ENCODE measurements at places on chromosomes 1 and 21.

DNA sequence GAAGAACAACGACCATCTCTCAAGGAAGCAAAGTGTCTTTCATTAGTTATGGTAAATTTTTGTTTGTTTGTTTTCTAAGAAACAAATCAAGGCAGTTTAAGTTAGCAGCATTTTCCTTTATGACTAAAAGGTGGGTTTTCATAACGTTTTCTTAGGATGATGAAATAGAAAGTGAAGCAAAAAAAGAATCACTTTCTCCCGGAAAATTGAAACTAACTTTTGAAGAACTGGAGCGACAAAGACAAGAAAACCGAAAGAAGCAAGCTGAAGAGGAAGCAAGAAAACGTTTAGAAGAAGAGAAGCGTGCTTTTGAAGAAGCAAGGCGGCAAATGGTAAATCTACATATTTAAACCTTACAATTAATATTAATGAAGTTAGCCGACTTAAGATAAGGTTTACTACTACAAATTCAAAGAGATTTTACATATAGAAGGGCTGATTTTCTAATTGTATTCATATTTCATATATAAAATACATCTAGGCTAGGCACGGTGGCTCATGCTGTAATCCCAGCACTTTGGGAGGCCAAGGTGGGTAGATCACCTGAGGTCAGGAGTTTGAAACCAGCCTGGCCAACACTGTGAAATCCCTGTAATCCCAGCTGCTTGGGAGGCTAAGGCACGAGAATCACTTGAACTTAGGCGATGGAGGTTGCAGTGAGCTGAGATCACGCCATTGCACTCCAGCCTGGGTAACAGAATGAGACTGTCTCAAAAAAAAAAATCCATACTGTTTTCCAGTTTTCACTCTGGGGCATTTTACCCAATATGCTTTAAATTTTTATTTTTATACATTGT, 38.3 kb downstream of the NEXN start:
- DNase-seq: no peak

DNA sequence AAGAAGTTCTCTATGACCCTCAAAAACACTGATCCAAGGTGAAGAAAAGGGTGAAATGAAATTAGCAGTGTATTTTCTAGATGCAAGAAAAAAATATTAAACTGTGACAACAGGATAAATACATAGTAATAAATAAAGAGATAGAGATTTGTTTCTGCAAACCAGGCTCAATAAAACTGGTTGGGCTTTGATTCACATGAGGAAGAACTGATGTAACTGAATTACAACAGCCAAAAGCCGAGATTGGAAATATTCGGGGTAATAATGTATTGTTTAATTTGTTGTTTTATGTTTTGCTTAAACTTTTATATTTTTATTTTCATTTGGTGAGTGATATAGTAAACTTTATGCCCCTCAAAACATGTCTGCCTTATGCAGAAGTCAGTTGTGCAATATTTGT, 285.0 kb downstream of the BRINP3 start:
- DNase-seq: no peak

DNA sequence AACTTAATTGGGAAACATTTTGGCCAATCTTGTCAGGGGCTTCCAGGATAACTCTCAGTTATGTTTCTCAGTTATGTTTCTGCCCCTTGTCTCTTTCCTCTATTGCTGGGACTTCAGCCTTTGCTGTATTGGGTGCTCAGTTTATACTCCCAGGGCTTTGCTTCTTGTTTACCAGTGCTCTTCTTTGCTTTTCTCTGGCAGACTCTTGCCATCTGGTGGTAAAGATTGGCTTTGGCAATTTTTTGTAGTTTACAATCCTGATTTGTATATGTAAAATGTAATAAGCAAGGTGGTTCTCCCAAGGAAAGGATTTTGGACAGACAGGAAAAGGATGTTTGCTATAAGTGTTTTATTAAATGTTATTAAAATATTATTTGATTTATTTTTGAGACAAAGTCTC, 37.9 kb downstream of the FABP3 start:
- no peak for DNase-seq

DNA sequence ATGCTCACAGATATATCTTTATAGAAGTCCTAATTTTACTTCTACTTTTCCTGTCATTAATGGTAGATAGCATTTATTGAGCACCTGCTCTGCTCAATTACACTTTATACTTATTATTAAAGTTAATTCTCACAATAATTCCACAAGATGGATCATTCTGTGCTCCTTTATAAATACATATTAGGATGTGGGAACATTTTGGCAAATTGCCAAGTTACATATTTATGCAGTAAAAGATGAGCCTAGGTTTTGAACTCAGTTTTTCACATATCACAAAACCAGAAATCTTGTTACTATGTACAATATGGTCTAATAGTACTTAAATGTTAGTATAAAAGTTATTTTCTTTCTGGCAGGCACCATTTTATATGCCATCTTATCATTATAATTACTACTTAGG, 895.0 kb upstream of the B3GALT2 start:
- DNase-seq: no peak

DNA sequence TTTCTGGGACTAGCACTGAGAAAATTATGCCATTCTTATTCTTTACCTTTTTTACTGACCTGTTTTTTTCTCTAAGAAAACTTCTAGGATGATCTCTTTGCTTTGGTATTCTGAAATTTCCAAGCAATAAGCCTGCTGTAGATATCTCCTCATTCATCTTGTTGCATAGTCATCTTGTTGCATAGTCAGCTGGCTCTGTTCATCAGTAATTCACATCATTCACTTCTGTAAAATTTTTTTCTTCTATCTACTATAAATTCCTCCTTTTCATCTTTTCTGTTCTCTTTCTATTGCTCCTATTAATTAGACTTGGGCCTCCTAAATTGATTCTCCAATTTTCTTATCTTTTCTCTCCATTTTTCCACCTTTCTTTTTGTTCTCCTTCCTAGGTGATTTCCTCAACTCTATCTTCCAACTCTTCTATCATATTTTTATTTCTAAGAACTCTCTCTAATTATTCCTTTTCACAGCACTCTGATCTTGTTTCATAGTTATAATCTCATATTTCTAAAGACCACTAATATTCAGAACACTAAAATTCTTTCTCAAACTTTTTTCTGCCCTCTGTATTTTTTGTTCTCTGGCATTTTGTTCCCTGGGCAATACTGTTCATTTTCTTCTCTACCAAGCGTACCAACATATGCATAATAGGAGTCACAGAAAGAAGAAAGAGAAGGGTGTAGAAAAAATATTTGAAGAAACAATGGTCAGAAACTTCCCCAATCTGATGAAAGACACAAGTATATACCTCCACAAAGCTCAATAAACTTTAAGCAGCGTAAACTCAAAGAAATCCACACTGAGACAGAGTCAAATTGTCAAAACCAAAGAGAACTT, 17.7 kb downstream of the TUT4 start:
- DNase-seq: no peak

All from NCI-H1436 treated with DMSO at 0.1 percent for 48 hours (cell line).